ENCODE measurements at places on chromosomes 12 and 14.

DNA sequence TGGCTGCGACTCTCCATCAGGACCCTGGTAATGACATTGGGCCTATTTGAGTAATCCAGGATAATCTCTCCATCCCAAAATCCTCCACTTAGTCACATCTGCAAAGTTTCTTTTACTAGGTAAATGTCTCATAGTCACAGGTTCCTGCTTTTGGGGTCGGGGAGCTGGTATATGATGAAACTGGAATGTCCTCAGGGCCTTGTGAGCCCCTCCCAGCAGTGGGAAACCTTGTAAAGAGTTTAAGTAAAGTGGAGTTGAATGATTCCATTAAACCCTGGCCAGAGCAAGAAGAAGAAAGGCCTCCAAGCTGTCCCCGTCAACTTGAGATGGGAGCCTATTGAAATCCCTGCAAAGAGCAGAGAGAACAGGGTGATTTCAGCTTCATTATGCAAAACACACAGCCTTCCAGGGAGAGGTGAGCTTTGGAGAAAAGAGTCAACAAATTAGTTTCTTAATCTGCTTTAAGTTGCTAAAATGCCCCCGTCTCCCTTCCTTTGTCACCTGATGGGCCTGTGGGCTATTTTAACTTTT, 12.6 kb downstream of the WSCD2 start:
- DNase-seq: no peak

DNA sequence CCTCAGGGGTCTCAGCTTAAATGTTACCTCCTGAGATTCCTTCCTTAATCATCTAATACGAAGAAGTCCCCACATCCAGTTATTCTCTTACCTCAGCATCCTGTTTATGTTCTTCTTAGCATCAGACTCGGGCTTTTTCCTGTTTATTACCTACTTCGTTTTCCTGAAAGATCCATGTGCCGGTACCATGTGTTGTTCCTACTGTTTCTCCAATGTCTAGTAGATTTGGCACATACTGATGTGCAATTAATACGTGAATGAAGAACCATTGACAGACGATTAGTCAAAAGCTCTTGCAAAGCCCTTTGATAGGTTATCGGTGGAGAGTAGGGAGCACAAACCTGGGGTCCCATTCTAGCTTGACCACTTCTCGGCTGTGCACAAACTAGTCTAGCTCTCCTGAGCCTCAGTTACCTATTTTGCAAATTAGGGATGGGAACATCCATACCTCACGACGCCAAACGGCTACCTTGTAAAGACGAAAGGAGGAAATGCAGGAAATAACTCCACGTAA, 735 bp upstream of the MAPKAPK5 start:
- DNase-seq: no peak

GRCh38 chr14:21498540-21499526, 12.3 kb downstream of the METTL3 start:
- DNase-seq: no peak

- no peak for DNase-seq
These were observed 109.9 kb downstream of the NAV3 start for GRCh38 chr12:77940567-77940966.

DNA sequence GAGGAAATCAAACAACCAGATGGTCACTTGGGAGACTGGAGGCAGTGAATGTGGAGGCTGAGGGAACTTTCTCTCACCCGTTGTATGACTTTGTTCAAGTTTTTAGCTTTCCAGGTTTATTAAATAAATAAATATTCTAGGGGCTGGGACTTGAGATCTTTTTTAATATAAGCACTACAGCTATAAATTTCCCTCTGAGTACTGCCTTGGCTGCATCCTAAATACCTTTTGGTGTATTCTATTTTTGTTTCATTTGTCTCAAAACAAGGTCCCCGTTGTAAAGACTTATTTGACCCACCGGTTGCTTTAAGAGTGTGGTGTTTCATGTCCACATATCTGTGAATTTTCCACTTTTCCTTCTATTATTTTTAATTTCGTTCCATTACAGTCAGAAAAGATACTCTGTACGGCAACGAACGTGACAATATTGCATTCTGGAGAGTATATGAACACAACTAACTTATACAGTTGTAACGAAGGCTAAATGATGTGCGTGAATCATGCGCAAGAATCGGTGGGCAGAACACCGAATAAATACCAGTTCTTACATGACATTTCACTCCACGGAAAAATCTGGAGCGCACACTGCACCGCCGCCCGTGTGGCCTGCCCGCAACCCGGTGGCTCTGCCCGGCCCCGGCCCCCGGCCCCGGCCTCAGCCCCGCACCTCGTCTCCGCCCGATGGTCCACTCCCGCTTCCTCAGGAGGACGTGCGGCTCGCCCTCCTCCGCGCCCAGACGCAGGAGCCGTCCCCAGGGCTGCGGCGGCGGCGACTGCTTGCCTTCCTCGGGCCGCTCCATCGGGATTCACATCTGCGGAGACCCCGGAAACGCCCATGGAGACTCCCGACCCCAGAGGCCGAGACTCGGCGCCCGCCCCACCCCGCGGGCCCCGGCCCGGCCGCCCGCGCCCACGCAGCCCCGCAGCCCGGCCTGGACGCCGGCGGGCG, 602 bp downstream of the CHFR start:
- DNase-seq: no peak

- DNase-seq: no peak
These were observed 852.3 kb upstream of the TMEM132C start for GRCh38 chr12:127414636-127415035.

DNA sequence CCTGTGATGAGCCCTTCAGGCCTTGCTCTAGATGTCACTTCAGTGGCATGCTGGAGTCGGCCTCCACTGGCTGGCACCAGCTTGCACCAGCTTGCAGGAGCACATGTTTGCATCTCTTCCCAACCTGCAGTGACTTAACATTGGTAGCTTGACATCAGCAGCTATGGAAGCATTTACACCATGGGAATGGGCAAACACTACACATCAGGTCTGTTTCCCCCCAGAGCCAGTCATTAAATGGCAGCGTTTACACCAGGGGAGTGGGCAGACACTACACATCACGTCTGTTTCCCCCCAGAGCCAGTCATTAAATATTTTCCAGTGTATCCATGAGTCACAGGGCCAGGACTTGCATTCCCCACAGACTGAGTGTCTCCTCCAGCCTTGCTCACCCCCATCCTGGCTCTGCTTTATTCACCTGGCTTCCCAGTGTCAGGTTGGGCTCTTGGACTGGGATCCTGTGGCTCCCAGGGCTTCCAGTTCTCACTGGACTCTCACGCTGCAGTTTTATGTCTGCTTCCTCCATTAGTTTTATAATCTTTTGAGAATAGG, 51.6 kb upstream of the VRK1 start:
- no peak for DNase-seq

DNA sequence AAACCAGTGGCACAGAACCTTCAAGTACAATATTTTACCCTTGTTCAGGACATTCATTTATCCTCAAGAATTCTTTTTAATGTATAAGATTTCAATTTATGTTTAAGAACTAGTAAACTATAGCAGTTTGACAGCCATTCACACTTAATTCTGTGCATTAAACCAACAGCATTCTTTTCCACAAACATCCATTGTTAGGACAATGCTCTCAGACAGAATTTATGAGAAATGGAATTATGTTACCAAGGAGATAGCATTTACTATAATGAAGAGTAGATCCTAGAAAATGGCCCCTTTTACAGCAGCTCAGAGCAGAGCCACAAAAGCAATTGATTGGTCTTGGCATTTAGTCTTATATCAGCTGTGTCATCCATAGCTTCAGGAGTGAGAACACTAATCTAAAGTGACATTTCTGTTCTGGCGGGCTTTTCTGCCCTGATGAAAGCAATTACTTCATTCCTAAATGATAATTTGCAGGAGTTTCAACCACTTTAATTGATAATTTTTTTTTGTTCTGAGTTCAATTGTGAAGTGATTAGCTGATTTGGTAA, 268.9 kb downstream of the NPAS3 start:
- no peak for DNase-seq
